ENCODE measurements at places on chromosomes 4 and X.

DNA sequence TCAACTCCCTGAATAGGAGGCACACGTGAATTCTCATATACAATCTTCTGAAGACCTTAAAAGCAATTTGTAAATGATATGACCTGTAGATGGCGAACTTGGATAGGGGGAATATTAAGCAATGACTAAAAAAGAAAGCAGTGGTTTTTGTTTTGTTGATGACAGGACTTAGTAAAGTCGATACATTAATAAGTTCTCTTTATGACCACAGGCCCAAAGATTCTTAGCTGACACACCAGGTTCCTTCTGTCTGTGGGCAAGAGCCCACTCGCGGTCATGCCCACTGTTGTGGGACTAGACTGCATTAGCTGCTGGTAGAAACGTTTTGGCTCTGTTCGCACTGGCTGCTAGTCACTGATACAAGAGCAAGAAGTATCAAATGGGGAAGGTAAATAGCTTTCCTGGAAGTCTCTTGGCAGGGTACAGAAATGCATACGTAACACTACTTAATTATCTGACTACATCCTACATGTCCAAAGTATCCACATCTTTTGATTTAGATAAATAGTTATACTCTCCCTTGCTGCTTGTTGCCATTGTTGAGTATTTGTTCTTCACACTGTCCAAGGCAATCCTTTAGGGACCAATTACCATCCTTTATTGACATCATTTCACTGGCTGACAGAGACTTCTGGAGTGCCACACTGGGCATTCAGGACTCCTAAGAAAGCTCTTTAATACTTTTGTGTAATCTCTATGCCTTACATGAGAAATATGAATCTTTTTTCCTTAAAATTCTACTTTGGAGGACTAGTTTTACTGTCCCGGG lies 31.0 kb downstream of the ALPK1 start:
- peak; percentile 81 for DNase-seq

- peak; percentile 76 for DNase-seq
These were observed 193.2 kb downstream of the RASL11B start for GRCh38 chr4:53055274-53055673.

DNA sequence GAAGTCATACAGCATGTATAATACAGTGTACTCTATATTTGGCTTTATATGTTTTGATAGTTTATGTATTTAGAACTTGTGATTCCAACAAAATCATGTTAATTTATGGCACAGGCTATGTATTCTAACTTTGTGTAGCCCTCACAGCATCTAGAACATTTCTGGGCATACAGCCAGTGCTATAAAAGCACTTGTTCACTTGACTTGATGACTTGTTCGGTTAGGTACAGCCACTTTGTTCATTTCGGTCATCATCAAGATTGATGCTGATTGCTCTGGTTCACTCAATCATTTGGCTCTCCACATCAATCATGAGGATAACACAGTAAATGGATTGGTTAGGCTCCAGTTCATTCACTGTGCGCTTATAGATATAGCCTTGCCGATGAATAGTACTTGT lies 97.6 kb upstream of the IRS4 start:
- DNase-seq: no peak

- DNase-seq: peak; percentile 23
These were observed 407.1 kb downstream of the IL15 start for GRCh38 chr4:142043509-142043908.

DNA sequence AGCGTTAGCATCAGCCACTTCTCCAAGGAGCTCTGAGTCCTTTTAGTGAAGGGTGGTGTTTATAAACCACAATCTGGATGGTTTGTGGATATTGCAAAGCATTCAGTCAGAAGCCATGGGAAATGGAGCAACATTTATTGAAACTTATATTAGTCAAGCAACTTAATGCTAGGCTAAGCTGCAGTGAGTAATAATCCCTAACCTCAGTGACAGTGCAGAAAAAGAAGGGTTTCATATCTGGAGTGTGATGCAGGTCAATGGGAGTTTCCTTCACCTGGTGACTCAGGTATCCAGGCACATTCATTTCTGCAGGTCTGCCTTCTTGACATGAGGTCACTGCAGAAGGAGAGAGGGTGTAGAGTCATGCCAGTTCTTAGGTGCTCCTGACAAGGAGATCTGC lies 10.4 kb upstream of the DRD5 start:
- no peak for DNase-seq

GRCh38 chrX:13685126-13685763 lies 3.7 kb upstream of the RAB9A start:
- peak; percentile 45 for DNase-seq

- no peak for DNase-seq
These were observed 668.1 kb upstream of the CPEB2 start for GRCh38 chr4:14334166-14334565.

DNA sequence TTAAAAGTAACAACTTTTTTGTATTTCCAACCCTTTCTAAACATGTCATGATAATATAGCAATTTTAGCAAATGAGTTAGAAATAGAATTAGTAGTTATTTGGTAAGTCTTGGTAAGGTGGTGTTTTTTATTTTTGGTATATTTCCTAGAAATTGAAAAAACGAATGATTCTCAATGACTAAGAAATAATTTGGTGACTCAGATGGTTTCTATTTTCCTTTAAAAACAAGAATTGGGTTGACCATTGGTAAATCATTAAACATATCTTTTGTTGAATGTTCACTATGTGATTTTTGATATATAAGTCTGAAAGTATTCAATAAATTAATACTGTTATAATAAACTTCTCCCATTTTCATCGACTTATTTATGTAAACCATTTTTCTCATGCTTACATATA lies 206.2 kb upstream of the BANK1 start:
- DNase-seq: no peak

DNA sequence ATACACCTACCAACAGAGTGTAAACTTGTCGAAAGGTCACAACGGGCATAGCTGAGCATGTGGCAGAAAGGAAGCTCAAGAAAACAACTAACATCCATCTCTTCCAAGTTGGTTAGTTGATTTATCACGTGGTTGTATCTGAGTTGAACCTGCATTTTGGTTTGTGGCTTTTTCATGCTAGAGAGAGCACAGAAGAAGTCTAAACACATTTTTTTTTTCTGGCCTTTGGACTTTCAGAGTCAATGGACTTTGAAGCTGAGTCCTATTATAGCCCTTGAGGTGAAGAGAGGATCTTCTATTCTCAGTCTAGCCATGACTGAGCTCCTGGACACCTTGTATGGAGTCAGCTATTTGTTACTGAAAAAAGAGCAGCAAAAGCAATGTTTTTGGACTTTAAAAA lies 150.6 kb upstream of the TRPC5 start:
- DNase-seq: no peak

- peak; percentile 21 for DNase-seq
These were observed 688 bp downstream of the UFSP2 start for GRCh38 chr4:185424905-185425646.

DNA sequence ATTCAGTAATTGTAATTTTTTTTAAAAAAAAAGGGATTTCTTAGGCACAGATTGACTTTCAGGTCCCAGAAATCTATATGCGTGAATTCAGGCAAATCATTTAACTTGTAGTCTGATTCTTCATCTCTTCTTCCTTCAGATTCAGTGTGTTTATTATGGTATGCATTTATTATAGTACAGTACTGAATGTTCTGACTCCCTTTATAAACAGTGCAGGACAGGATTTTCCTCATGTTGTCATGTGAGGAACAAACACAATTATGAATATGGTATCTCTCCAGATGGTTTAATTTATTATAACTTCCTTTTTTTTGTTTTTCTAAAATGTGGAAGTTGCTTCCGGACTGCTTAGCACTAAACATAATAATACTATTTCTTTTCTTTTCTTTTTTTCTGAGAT lies 54.2 kb downstream of the RPS3A start:
- peak; percentile 33 for DNase-seq

DNA sequence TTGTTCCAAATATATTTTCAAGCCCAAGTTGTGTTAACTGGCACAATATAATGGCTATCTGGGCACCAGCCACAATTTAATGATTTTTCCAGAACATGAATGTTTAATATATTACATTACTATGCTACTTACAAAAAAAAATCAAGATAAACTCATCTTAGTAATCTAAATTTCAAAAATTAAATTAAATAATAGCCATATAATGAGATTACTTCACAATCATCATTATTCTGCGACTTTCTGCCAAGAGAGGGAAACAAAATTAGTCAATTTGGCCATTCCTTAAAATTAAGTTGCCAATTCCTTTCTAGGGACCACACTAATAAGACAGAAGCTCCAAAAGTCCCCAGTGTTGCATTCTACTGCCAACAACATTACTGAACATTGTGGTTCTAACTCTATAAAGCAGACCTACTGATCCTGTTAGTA lies 7.5 kb downstream of the NEK1 start:
- peak; percentile 10 for DNase-seq

DNA sequence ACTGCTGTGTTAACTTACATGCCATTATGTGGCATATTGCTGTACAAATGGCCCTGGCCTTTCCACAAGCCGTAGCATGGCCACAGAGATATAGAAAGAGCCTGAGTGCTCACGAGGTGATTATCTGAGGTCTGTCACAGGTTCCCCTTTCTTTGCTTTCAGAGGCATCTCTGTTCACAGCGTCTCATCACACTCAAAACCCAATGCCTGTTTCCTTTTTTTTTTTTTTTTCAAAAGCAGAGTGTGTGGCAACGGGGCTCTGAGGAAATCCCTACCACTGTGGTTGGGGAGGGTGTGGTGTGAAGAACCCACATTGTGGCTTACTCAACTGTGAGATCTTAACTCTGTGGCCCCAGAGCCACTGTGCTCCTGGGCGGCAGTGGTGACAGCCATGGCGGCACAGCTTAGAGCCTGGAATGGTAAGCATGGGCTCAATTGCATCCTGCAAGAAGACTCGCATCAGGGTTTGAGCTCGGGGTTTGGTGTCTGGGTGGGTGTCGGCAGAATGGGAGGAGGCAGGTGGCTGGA lies 30.8 kb downstream of the RTL5 start:
- no peak for DNase-seq

DNA sequence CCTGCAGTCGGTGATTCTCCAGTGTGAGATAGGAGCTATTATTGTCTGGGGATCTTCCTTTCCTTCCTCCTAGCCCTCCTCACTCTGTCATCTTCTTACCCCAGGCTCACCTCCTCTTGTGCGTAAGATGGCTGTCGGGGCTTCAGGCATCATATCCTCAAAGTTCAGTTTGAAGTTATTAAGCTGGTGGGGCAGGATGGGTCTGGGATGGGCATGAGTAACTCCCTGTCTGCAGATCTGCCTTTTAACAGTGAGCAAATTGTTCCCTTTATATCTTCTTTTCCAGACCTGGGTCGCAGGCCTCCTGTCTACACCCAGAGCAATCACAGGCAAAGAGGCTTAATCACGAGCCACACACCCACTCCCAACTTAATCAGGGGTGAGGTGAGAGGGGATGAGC lies 900 bp upstream of the MTMR1 start:
- no peak for DNase-seq

- DNase-seq: peak; percentile 32
These were observed 25.3 kb upstream of the SOD3 start for GRCh38 chr4:24770032-24770584.

- no peak for DNase-seq
These were observed 40.2 kb downstream of the ABCB7 start for GRCh38 chrX:75115707-75116413.

DNA sequence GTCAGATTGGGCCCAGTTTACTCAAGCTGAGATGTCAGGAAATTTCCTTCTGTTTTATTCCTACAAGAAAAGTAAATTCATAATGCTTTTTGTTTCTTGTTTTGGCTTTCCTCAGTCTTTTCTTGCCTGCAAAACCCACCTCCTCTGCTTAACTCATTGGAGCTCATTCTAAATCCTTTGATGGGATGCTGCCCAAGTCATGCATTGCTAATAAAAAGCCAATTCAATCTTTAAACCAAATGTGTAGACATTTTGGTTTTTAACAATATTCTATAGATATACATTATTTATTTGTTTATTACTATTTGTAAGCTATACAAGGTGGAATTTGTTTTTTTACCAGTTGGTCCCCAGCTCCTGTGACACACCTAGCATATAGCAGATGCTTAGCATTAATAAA lies 13.2 kb upstream of the PDE5A start:
- no peak for DNase-seq

- DNase-seq: no peak
These were observed 51.6 kb downstream of the ZNF518B start for GRCh38 chr4:10405672-10406071.

- DNase-seq: peak; percentile 66
These were observed 249.6 kb downstream of the OPHN1 start for GRCh38 chrX:68183612-68184214.

- no peak for DNase-seq
These were observed 77.9 kb downstream of the BTC start for GRCh38 chr4:74716436-74716765.

Data from adipocyte (in vitro differentiated cells).